ENCODE measurements at places on chromosomes 12 and 14.

GRCh38 chr14:104341532-104342434 is 203.4 kb downstream of the KIF26A start:
- no peak for DNase-seq

- DNase-seq, result no peak
Observed at GRCh38 chr12:12735301-12735700, 18.1 kb downstream of the CDKN1B start.

- no peak for DNase-seq
Observed at GRCh38 chr14:104603711-104604401, 716 bp downstream of the TMEM179 start.

DNA sequence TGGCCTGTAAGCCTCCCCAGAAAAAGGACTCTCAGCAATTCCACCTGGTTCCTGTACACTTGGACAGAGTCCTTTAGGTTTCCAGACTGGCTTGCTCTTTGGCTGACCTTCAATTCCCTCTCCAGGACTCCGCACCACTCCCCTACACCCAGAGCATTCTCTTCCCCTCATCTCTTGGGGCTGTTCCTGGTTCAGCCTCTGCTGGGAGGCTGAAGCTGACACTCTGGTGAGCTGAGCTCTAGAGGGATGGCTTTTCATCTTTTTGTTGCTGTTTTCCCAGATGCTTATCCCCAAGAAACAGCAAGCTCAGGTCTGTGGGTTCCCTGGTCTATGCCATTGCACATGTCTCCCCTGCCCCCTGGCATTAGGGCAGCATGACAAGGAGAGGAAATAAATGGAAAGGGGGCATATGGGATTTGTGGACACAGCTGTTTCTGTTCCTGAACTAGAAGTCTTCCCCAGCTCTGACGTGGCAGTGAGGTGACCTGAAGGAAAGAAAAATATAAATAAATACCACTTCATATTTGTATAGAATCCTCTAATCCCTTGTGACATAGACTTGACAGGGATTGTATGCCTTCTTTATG is 1.3 kb downstream of the RNASE7 start:
- no peak for DNase-seq

- DNase-seq, result no peak
Observed at GRCh38 chr12:122871851-122872780, 23.8 kb downstream of the VPS37B start.

- no peak for DNase-seq
Observed at GRCh38 chr12:96170762-96171161, 23.4 kb upstream of the ELK3 start.

- no peak for DNase-seq
Observed at GRCh38 chr12:25524366-25524765, 28.7 kb downstream of the LMNTD1 start.

DNA sequence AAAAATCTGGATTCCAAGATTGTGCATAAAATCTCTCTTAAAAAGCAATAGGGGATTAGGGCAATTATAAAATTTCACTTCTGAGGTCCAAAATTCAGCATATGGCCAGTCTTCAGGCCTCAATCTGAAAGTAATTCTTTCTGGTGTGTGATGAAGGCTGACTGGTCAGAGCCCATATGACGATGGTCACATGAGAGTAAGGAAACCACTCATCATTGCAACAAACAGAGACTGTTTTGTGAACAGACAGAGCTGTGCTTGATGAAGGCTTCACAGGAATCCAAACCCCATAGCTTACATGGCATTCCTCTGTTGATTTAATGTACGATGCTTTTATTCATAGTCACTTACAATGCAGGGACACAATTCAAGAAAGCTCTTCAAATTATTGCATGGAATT is 238.1 kb downstream of the APAF1 start:
- DNase-seq, result no peak

DNA sequence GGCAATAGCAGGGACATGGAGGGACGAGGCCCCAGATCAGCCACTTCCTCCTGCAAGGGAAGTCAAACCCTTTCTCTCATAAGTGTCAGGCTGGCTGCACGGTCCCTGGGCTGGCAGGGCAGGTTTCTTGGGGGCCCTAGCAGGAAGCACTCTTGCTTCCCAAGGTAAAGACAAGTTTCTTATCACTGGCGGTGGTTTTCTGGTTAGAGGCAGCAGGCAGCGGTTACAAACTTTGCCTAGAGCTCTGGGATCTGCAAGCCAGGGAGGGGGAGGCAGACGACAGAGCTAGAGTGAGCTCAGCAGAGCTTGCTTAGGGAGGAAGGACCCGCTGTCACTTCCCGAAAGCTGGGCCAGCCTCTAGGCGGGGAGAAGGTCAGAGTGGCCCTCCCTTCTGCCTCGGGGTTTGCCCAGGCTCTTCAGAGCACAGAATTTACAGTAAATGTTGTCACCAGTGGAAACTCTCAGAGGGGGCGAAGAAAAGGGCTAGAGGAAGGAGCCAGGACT is 20.4 kb downstream of the BATF start:
- DNase-seq, result no peak

DNA sequence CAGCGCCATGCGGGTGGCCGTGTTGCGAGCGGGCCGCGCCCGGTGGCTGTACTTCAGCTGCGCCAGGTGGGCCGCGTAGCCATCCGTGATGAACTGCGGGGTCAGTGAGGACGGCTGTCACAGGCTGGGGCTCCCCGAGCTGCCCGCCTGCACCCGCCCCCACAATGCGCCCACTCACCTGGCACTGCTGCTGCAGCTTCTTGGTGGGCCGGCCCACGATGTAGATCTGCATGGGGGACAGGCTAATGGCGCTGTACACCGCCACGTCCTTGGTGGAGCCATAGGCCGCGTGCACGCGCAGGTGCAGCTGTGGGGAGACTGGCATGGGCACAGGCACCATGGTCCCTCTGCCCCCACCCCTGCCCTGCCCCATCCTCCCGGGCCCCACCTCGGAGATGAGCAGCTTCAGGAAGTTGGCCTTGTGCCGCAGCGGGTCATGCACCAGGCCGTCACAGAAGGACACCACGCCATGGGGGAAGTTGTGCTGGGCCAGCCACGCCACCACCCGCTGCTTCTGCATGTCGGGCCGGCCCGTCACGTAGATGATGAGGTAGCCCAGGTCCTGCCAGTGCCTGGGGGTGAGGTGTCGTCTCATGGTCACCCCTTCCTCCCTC is 5.9 kb downstream of the ARL6IP4 start:
- no peak for DNase-seq

GRCh38 chr14:22887260-22887989 is 4.4 kb downstream of the REM2 start:
- no peak for DNase-seq

DNA sequence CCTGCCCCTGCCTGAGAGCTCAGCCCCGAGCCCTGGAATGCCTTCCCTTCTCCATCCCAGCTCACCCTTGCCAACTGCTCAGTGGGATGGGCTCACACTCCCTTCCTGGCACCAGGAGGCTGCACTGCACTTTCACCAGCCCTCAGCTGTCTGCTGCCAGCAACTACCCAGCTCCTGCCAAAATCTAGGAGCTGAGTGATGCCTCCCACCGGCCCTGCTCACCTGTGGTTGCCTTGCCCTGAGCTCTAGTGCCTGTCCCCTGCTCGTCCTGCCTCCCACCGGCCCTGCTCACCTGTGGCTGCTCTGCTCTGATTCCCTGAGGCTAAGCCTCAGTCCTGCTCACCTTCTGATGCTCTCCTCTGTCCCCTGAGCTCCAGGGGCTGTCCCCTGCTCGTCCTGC is 119.8 kb downstream of the TMEM121 start:
- DNase-seq, result no peak

GRCh38 chr14:50047274-50047676 is 69.1 kb downstream of the VCPKMT start:
- no peak for DNase-seq

GRCh38 chr12:27946421-27946820 is 26.1 kb downstream of the PTHLH start:
- no peak for DNase-seq

GRCh38 chr14:60622917-60623257 is 26.4 kb downstream of the SIX1 start:
- no peak for DNase-seq

GRCh38 chr12:121649819-121650353 is 19.6 kb downstream of the MORN3 start:
- no peak for DNase-seq

GRCh38 chr12:65278576-65279368 is at the start of gene MSRB3:
MSRB3 (plus strand) TSS chr12:65278683; CDS start chr12:65308580, 29,897 bp downstream.
- DNase-seq, result peak; percentile 9

Data from HFF-Myc (cell line).